Naive thymus-derived CD4-positive, alpha-beta T cell (primary cell): ENCODE measurements at places on chromosomes 1 and 21.

- peak; percentile 47 for DNase-seq
Measured at GRCh38 chr1:207619871-207620542, 24.9 kb upstream of the CR1L start.

- no peak for DNase-seq
Measured at GRCh38 chr1:85198864-85199263, 2.0 kb downstream of the SYDE2 start.

DNA sequence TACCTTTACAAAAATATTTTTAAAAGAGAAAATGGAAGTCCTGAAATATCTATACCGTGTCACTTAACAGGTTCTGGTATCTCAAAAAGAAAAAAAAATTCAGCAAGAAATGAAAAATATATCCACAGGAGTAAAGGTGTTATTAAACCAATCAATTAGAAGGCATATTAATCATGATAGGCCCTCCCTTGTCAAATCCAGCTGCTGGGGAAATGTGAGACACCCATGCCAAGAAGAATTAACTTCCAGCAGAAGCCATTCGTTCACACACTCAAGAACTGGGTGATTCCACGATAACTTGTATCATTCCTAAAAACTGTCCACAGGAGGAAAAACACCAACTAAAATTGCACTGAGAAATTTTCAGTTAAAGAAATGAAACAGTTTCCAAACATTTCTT, 57.6 kb downstream of the APP start:
- no peak for DNase-seq

- no peak for DNase-seq
Measured at GRCh38 chr1:31643976-31644559, 608 bp downstream of the PEF1 start.
